ENCODE measurements at places on chromosomes 7 and 10.

DNA sequence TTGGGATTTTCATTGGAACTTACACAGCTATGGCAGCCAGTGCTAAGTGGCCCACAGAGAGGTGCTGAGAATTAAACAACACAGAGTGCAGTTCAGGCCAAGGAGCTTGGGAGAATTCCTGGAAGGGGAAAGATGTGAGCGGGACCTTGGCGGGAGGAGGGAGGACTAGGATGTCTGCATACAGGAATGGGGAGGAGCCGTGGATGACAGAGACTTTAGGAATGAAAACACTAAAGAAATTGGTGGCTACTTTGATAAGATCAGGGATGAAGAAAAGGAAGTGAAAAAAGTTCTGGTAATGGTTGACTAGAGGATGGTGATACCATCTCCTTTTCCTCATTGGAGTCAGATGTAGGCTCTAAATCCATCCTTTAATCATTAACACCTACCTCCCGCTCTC lies 234.2 kb upstream of the FZD8 start:
- no peak overlapping the region for H3K4me3 ChIP-seq
- no peaks in the 10 kb centered on the region for H3K36me3 ChIP-seq
- H3K4me1 ChIP-seq = no peaks in the 10 kb centered on the region
- no peak overlapping the region for H3K27ac ChIP-seq

DNA sequence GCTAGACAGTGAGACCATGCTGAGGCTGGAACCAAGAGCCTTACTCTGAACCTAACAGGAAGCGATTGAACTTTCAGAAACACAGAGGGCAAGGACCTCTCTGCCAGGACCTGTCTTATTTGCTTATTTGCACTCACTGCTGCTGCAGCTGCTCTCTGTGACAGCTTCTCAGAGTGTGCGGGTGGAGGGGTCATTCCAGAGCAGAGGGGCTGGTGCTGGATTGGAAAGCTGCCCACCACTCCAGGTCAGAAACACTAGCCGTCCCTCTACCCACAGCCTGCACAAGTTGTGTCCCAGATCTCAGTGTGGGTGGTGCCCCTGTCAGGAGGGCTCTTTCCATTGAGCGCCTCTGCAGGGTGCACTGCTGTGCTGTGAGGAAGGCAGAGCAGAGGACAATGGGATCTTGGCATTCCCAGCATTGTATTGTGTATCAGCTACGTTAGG lies 126.2 kb downstream of the CCNY start:
- peaks cover 6% of the 10 kb centered on the region for H3K4me1 ChIP-seq
- DNase-seq = peak; percentile 14
- peak overlapping the region; percentile 70 for H3K27ac ChIP-seq
- H3K27me3 ChIP-seq = no peaks in the 10 kb centered on the region
- peaks cover 3% of the 10 kb centered on the region for H3K36me3 ChIP-seq

- peak overlapping the region; percentile 61 for H3K4me3 ChIP-seq
- no peak overlapping the region for H3K27ac ChIP-seq
- peaks cover 9% of the 10 kb centered on the region for H3K4me1 ChIP-seq
- no peaks in the 10 kb centered on the region for H3K36me3 ChIP-seq
Measured at GRCh38 chr7:97006816-97007582, 1.6 kb downstream of the DLX6 start.

DNA sequence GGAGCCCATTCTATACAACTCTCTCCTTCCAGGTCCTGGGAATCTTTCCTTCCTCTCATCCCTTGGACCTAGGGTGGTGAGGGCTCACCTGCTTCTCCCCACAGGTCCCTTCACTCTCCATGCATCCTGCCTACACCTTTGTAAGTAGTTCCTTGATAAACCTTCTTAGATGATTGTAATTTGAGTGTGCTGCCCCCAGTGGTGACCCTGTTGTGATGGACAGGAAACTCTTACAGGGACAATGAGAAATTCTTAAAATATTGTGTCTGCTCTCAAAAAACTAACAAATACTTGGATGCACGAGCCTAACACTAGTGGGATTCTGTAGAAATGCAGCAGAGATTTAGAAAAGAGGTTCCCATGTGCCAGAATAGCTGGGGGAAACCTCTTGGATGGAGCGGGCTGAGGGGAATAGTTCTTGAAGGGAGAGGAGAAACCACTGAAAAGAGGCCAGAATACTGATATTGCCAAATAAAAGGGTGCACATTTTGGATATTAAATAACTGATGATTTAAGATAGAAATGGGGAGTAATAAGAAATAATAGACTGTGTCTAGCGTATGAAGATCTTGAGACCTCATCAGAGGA lies 6.7 kb upstream of the PAXIP1 start:
- H3K4me3 ChIP-seq = no peak overlapping the region
- no peak overlapping the region for H3K27ac ChIP-seq
- peaks cover 8% of the 10 kb centered on the region for H3K4me1 ChIP-seq
- peaks cover 13% of the 10 kb centered on the region for H3K36me3 ChIP-seq

GRCh38 chr10:104323760-104324201 lies 14.5 kb downstream of the ITPRIP start:
- peak overlapping the region; percentile 56 for H3K4me3 ChIP-seq
- no peaks in the 10 kb centered on the region for H3K27me3 ChIP-seq
- peaks cover 43% of the 10 kb centered on the region for H3K36me3 ChIP-seq
- DNase-seq = no peak
- H3K4me1 ChIP-seq = peaks cover 99% of the 10 kb centered on the region
- peak overlapping the region; percentile 88 for H3K27ac ChIP-seq

DNA sequence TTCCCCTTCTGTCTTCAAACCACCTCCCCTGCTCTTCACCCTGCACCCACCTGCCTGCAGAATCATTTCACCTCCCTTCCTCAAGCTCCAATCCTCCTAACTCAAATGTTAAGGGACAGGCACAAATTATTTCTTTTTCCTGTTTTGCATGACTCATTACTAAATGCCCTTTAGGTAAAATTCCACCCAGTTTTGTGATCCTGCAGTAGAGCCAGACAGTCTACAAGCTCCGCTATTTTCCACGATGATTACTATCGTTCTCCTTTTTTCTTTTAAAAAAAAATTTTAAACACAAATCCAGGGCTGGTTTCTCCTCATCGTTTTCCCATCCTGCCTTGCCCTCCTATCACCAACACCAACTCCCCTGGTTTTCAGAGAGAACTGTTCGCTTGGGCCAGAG lies 186.8 kb upstream of the YAE1 start:
- no peak overlapping the region for H3K27ac ChIP-seq
- H3K36me3 ChIP-seq = no peaks in the 10 kb centered on the region
- H3K4me1 ChIP-seq = no peaks in the 10 kb centered on the region
- H3K27me3 ChIP-seq = peaks cover 14% of the 10 kb centered on the region
- DNase-seq = no peak
- no peak overlapping the region for H3K4me3 ChIP-seq

DNA sequence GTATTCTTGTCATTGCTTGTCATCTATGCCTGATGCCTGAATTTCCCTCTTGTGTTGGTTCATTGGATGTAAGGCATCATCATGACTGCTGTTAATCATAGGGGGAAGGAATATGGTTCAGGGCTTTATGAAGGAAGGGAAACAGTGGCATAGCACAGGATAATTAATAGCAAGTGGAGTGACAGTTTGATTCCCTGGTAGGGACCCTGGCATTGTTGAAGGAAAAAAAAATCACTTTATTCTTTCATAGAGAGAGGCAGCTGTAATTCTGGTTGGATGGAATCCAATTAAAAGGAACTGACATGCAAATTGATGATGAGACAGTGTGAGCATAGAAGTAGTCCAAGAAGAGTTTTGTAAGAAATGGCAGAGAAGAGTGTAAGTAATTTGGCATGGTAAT lies 121.4 kb downstream of the AUTS2 start:
- no peak for DNase-seq
- H3K36me3 ChIP-seq = no peaks in the 10 kb centered on the region
- H3K27ac ChIP-seq = no peak overlapping the region

DNA sequence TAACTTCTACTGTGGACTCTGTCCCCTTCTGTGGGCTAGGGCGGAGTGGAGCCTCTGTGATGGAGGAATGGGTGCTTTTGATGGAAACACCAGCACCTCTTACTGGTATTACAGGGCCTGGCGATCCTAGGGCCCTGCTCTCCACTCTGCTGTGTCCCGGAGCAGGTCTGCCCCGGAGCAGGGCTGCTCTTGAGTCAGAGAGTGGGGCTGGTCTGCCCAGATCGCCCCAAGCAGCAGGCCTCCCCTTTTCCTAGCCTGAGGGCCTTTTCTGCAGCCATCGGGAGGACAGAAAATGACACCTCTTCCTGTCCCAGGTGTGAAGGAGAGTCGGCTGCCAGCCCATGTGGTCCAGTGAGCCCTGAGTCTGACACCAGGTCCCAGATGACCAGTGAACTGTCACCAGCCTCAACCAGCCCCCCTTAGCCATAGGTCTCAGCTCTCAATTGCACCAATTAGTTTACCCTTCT lies 1.4 kb downstream of the ZNF282 start:
- H3K4me1 ChIP-seq = peaks cover 50% of the 10 kb centered on the region
- peaks cover 31% of the 10 kb centered on the region for H3K36me3 ChIP-seq
- H3K27me3 ChIP-seq = peaks cover 2% of the 10 kb centered on the region

DNA sequence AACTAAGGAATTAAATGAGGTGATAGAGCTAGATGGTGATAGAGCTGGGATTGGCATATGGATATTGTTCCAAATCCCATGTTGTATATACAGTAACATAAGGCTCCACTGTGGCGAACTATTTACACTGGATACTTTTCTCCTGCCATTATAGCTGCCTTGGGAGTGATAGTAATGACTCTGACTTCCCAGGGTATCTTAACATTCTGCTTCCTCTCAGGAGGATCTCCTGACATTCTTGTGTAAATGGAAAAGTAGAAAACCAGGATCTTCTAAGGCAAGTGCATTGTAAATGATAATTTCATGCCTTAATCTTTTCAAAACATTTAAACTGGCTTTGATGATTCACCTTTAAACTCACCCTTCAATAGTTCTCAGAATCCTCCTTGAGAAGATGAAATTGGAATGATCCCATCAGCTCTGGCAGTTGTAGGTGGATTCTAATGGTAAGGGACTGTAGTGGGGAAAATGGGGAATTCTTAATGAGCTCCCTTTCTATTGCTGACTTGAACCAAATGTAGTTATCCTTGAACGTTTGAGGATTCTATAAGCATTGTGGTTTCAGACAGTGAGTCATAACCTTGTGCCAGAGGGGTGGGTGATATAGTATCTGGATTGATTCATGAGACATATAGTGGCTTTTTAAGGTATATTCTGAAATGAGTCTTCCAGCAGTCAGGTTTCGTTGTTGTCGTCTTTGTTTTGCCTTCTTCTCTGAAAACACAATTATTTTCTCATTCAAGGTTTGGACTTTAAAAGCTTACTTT lies 450.0 kb downstream of the SUGCT start:
- no peak for DNase-seq
- no peaks in the 10 kb centered on the region for H3K4me1 ChIP-seq
- no peak overlapping the region for H3K27ac ChIP-seq

DNA sequence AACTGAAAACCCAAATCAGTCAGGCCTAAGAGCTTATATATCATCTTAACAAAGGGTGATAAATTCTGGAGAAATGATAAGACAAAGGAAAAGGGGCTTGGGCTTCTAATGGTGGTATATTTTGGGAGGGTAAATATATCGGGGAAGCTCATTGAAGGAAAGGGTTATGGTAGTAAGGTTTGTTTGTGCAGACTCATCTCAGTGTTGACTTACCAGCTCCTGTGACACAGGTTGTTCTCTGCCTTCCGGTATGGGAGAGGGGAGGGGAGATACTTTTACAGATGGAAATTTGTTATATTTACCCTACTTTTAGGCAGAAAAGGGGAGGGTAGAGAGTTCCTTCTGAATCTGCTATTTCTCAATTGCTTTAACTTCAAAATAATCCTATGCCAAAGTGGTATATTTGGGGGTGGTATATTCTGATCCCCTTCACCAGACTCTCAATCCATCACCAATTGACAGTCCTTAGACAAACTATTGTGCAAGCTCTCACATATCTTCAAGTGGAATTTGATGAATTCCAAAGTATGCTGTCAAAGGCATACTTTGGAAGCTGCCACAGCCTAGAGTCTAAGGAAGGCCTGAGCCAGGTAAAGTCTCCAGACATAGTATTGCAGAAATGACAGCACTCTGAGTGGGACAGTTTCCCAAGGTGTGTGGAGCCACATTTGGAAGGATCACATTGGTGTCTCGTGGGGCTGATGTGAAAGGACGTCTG lies 13.3 kb upstream of the PAPSS2 start:
- DNase-seq = no peak
- H3K4me3 ChIP-seq = no peak overlapping the region
- no peaks in the 10 kb centered on the region for H3K36me3 ChIP-seq
- H3K27me3 ChIP-seq = no peaks in the 10 kb centered on the region
- no peak overlapping the region for H3K27ac ChIP-seq
- no peaks in the 10 kb centered on the region for H3K4me1 ChIP-seq

DNA sequence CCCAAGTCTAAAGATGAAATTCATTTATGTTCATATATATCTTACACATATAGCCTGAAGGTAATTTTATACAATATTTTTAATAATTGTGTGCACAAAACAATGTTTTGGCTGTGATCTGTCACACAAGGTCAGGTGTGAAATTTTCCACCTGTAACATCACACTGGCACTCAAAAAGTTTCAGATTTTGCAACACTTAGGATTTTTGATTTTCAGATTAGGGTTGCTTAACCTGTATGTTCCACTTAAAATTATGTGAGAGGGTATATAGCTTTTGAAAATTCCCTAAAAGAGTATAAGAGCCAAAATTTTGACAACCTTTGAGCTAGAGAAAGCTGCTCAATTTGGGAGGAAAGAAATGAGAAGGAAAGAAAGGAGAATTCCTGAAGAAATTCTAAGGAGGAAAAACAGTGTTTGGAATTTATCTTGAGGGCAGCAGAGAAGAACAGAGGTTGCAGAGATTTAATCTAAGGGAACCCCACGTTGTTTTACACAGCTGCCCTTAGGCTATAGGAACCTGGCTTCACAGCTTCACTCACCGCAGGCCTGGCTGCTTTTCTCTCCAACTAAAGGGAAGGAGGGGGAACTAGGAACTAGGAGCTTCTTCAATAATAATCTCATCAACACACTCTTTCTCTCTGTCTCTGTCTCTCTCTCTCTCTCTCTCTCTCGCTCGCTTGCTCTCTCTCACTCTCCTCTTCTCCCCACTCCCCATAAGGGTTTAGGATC lies 8.5 kb downstream of the VOPP1 start:
- peak overlapping the region; percentile 75 for H3K27ac ChIP-seq
- no peak overlapping the region for H3K4me3 ChIP-seq

- H3K4me1 ChIP-seq = no peaks in the 10 kb centered on the region
- peaks cover 25% of the 10 kb centered on the region for H3K36me3 ChIP-seq
- peak overlapping the region; percentile 3 for H3K27ac ChIP-seq
- DNase-seq = no peak
- no peaks in the 10 kb centered on the region for H3K27me3 ChIP-seq
Measured at GRCh38 chr7:155312633-155313032, 15.0 kb downstream of the INSIG1 start.

GRCh38 chr7:117143066-117143465 lies 179.8 kb downstream of the WNT2 start:
- H3K27ac ChIP-seq = no peak overlapping the region
- H3K36me3 ChIP-seq = no peaks in the 10 kb centered on the region
- DNase-seq = no peak
- H3K27me3 ChIP-seq = no peaks in the 10 kb centered on the region
- no peak overlapping the region for H3K4me3 ChIP-seq

GRCh38 chr10:123878666-123879303 lies 12.8 kb downstream of the CPXM2 start:
- H3K4me3 ChIP-seq = no peak overlapping the region
- H3K27ac ChIP-seq = no peak overlapping the region
- H3K36me3 ChIP-seq = no peaks in the 10 kb centered on the region
- H3K4me1 ChIP-seq = no peaks in the 10 kb centered on the region
- no peak for DNase-seq

GRCh38 chr7:121562259-121562658 lies 166.2 kb upstream of the FAM3C start:
- H3K27me3 ChIP-seq = peaks cover 10% of the 10 kb centered on the region
- no peak overlapping the region for H3K4me3 ChIP-seq
- no peak for DNase-seq
- H3K36me3 ChIP-seq = no peaks in the 10 kb centered on the region

GRCh38 chr10:33402220-33403073 lies 68.0 kb upstream of the NRP1 start:
- H3K27me3 ChIP-seq = peaks cover 18% of the 10 kb centered on the region
- no peak overlapping the region for H3K4me3 ChIP-seq
- H3K4me1 ChIP-seq = no peaks in the 10 kb centered on the region
- no peaks in the 10 kb centered on the region for H3K36me3 ChIP-seq
- no peak for DNase-seq
